ENCODE measurements at places on chromosomes 16 and 17.
A peak's percentile ranks its signal among the peaks of the same experiment; 100 is the strongest.

GRCh38 chr17:44187131-44187899 lies 543 bp downstream of the TMUB2 start:
- DNase-seq = peak; percentile 60

GRCh38 chr16:71711789-71712188 lies 12.7 kb downstream of the PHLPP2 start:
- no peak for DNase-seq

GRCh38 chr16:57277586-57277985 lies 6.9 kb downstream of the PLLP start:
- peak; percentile 45 for DNase-seq

DNA sequence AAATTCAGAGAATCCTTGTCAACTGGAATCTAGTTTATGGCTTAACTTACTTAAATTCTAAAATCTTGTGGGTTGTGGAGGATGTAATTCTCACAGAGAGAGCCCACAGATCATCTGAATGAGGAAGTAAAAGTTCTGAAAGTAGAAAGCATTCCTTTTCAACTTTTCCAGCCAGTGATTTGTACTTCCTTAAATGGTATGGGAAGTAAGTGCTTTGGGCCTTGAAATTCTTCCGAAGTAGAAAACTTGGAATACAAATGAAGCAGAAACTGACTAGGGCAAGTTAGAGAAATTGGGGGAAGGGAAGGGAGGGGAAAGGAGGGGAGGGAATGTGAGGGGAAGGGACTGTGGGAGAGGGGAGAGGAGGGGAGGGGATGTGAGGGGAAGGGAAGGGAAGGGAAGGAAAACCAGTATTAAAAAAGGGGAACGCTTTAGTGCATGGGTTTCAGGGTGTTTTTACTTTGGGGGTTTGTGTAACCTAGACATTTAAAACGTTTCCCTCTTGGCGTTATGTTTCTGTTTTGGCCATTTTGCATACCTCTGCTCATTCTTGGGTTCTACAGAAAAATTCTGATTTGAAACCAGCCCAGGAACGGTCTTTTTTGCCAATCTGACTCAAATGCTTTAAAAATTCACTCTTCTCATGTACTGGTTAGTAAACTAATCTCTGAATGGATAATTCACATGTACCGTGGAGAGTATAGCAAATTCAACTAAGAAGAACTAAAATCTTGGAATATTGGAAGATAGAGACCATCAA lies 15.5 kb upstream of the SNTB2 start:
- peak; percentile 53 for DNase-seq

DNA sequence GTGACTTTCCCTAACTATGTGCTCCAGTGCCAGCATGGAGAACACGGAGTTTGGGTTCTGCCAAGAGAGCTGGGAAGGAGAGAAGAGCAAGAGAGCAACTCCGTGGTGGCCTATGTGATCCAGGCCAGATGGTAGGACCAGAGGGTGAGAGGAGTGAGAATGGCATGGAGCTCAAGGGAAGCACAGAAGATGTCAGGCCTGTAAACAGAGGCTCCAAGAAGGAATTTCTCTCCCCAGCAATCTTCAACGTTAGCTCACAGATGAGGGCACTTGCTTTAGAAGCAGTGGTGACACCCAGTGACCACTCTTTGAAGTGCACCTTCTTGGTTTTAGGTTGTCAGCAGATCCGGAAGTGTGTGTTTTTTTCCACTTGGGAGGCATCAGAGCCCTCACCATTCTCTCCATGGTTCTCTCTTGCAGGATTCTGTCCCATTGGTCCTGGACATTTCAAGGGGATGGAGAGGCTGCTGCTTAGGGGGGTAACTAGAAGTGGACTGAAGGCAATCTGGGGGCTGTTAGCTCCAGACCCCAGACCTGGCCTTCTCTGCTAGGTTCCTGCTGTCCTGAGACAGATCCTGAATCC lies 18.1 kb upstream of the TMEM98 start:
- peak; percentile 90 for DNase-seq

- DNase-seq = no peak
Measured at GRCh38 chr17:61478026-61478789, 26.0 kb downstream of the TBX4 start.

GRCh38 chr17:49995055-49995738 lies at the start of gene DLX3:
Gene DLX3, minus strand, starts transcription at chr17:49995224. Its CDS starts 226 bp downstream, at chr17:49994998.
- peak; percentile 72 for DNase-seq

GRCh38 chr17:61285526-61286320 lies 113.9 kb upstream of the TBX2 start:
- peak; percentile 77 for DNase-seq

DNA sequence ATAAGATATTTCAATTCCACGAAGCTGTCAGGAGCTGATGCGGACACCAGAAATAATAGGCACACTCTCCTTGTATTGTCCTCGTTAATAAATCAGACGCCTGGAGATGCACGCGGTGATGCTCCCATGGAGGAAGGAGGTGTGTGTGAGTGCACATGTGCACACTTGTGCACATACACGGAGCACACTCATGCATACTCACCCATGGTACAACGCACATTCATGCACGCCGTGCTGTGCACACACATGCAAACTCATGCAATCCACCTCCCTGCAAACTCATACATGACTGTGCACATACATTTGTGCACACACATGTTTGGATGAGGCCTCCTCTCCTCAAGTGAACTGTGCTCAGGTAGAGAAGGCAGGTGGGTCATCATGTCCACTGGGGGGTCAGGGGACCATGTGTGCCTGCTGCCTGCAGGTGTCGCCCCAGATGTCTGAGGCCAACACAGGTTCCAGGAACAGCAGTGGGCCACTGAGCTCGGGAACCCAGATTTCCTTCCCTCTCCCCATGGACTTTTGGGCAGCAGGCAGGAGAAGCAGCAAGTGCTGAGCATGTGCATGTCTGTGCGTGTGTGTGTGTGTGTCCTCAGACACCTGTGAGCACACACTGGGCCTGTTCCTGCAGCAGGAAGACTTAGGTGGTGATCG lies 165.3 kb downstream of the SDK2 start:
- DNase-seq = no peak

GRCh38 chr17:37710344-37710886 lies 34.4 kb downstream of the HNF1B start:
- peak; percentile 77 for DNase-seq

- no peak for DNase-seq
Measured at GRCh38 chr16:89458967-89459366, 31.4 kb downstream of the ANKRD11 start.

- no peak for DNase-seq
Measured at GRCh38 chr16:12620150-12620549, 183.5 kb downstream of the CPPED1 start.

DNA sequence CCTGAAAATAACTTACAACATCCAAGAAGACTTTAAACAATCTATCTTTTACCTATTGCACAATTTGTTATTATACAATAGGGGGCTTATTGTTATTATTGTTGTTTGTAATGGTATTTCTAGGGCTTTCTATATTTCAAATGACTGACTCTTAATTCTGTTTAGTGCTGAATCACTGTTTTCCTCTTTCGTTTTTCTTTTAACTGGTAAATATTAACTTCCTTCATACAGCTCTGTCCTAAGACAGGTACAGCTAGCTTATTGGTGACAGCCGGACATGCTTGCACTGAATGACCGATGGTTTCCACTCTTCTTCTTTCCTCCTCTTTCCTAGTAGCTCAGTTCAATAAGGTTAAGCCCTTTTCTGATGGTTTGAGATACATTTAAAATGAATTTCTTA lies 11.6 kb downstream of the KRTAP9-7 start:
- no peak for DNase-seq

- peak; percentile 80 for DNase-seq
Measured at GRCh38 chr17:82238472-82239201, 9.8 kb downstream of the SLC16A3 start.

DNA sequence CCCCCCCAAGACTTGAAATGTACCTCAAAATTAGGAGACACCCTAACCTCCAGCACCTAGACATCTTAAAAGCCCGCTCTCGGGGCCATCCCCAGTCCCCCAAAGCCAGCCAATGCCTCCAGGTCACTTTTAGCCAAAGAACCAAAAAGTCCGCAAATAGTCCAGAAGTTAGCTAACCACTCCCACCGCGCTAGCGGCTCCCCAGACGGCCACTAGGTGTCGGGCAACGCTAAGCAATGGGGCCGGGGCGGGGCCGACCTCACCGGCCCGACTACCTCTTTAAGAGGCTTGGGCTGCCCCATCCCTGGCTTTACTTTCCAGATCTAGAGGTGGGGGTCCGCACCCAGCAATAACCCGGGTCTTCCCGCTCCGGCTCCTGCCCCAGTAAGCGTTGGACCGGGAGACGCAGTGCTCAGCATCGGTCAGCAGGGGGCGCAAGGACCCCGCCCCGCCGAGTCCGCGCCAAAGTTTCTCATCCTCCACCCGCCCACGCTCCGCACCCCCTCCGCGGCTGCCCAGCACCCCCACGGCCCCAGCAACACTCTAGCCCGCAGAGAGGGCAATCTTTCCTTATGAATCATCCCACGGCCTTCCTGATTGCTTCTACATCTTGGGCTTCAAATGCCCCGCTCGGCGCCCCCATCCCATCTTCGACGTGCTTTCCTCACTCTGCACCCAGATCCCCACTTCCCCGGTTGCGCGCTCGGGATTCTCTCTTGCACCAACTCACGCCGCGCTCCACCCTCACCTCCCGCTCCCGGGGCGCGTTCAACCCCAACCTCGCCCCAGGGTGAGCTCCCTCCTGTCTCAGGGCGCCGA lies 765 bp downstream of the COL1A1 start:
- DNase-seq = peak; percentile 96

DNA sequence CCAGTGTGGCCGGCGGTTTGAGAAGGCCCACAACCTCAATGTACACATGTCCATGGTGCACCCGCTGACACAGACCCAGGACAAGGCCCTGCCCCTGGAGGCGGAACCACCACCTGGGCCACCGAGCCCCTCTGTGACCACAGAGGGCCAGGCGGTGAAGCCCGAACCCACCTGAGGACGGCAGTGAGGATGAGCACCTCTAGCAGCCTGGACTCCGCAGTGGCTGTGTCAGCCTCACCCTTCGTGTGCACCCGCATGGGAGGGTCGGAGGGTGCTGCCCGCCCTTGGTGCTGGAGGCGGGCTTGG lies 16.7 kb downstream of the ZNF276 start:
- DNase-seq = no peak

- DNase-seq = no peak
Measured at GRCh38 chr17:5097101-5097834, 14.4 kb downstream of the ZNF232 start.

DNA sequence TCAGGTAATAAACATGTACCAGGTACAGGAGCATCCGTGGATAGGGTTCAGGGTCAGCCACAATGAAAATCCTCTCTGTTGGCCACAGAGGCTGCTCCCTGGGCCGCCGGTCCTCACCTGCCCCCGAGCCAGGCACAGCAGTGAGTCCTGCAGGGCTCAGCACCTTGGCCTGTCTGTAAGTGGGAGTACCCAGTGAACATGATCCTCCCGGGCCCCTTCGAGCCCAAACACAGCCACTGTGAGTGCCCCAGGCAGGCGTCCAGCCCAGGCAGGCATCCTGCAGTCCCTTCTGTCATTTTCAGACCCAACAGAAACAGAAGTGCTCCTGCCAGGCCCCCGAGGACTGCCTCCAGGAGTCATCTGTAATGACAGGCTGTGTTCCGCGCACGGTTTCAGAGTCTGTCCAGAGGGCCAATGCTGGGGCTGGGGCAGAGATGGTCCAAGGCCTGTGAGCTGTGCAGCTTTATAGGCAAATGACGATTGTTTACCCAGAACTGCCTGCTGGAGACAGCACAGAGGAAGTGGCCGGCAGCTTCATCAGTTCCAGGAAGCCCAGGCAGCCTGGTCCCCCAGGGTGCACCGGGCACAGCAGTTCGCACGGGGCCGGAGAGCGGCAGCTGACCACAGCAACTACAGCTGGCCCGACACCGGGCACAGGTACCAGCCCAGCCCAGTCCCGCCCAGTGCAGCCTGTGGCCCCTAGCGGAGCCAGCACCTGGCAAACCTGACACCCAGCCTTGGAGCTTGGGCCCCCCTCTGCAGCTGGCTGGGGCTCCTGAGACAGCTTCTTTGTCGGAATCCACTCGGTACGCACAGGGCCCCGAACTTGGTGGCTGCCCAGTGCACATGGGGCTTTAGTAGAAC lies 13.2 kb downstream of the SLC7A5 start:
- DNase-seq = peak; percentile 32

- DNase-seq = no peak
Measured at GRCh38 chr17:66835476-66835875, 559 bp downstream of the CACNG5 start.

- peak; percentile 90 for DNase-seq
Measured at GRCh38 chr17:66494023-66494803, 191.8 kb downstream of the PRKCA start.

GRCh38 chr17:65055708-65056638 lies 567 bp downstream of the GNA13 start:
- no peak for DNase-seq

- DNase-seq = no peak
Measured at GRCh38 chr17:6444571-6445335, 498 bp downstream of the PIMREG start.

DNA sequence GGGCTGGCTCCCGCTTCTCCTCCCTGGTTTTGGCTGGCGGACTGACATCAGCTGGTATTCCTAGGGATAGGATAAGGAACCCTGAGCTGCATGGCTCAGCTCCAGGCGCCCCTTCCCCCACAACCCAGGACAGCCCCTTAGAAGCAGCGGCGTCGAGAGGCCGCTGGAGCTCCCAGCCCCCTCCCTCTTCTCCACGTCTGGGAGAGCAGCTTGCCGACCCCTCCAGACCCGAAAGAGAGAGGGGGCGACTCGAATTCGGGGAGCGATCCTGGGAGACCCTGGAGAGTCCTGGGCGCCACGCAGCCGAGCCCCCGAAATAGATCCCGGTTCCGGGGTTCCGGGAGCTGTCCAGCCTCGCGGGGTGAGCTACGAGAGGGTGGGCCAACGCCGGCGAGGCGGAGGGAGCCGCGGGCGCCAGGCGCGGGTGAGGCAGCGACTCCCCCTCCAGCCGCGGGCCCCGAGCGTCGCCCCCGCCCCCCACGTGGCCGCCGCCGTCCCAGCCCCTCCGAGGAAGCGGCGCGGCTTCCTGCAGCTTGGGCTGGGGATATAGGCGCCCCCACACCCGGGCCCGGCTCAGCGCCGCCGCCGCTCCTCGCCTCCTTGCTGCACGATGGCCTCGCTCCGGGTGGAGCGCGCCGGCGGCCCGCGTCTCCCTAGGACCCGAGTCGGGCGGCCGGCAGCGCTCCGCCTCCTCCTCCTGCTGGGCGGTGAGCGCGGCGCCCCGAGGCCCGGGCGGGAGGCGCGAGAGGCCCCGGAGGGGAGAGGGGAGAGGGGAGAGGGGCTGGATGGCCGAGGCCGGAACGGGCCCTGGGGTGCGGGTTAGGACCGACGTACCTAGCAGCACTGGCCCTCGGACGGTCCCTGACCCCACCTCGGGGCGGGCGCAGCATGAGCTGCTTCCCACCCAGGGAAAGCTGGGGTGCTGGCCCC lies at the start of gene RAMP2:
Gene RAMP2, plus strand, starts transcription at position 576 of the 930 bp plus-strand sequence. Its CDS starts 35 bp downstream, at position 611.
- DNase-seq = no peak
